T-helper 17 cell (primary cell): ENCODE measurements at places on chromosomes 13 and 19. TPM values are rescaled to one million over a fixed set of nuclear protein-coding genes. Genes with fewer than 3 reads are reported as not detected.

DNA sequence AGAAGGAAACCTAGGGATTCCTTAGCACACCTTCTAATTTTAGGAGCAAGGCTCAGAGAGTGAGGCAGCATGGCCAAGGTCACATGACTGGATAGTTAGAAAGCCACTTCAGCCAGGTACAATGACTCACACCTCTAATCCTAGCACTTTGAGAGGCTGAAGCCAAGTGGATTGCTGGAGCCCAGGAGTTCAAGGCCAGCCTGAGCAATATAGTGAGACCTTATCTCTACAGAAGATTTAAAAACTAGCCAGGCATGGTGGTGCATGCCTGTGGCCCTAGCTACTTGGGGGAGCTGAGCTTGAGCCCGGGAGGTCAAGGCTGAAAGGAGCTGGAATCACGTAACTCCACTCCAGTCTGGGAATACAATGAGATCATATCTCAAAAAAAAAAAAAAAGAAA is 69.2 kb downstream of the TEX26 start:
- no peak for DNase-seq

DNA sequence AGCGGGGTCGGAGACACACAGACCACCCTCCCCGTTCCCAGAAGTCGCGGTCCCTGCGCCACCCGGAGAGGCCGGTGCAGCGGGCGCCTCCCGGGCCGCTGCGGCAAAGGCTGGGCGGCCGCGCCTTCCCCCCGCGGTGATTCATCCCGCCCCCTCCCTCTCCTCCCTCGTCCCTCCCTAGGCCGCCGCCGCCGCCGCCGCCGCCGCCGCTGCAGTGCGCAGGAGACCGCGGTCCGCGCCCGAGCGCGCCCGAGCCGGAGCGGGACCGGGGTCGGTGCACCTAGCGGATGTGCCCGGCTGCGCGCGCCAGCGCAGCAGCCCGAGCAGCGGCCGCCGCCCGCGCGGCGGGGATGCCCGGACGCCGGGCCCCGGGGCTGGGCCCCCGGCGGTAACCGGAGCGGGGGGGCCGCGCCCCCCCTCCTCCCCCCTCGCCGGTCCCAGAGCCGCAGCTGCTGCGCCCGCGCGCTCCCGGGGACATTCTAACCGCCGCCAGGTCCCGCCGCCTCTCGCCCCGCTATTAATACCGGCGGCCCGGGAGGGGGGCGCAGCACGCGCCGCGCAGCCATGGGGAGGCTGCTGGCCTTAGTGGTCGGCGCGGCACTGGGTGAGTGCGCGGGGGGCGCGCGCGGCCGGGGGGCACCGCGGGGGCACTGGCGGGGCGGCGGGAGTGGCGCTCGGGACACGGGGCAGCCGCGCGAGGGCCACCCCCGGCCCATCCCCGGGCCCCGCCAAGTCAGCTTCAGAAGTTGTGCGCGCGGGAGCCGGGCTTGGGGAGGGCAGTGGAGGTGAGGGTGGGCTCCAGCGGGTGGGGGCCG is at the start of gene SCN1B:
TSS of gene SCN1B (plus strand) at position 214 of the 815 bp plus-strand sequence. CDS start at position 565, 351 bp downstream.
- no peak for DNase-seq

The ZSCAN1 gene
- not detected for total RNA-seq

DNA sequence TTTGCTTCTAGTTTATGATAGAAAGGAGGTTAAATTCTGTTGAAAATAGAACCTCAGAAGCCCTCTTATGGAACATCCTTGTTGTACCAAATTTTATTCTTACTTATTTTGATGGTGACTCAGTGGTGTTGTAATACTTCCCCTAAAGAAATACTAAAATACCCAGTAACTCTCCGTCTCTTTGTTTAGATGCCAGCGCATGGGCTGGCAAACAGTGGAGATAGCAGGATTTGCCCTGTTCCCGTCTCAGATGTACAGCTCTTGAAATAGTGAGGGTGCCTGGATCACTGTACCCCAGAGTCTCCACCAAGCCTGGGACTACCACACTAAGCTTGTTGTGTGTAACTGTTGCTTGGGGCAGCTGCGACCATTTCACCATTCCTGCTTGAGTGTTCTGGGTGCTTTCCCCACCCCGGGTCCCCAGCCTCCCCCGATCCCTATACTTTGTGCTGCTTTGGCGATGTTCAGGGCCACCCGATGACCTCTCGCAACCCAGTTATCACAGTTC is 67.0 kb upstream of the TEX29 start:
- DNase-seq = no peak

DNA sequence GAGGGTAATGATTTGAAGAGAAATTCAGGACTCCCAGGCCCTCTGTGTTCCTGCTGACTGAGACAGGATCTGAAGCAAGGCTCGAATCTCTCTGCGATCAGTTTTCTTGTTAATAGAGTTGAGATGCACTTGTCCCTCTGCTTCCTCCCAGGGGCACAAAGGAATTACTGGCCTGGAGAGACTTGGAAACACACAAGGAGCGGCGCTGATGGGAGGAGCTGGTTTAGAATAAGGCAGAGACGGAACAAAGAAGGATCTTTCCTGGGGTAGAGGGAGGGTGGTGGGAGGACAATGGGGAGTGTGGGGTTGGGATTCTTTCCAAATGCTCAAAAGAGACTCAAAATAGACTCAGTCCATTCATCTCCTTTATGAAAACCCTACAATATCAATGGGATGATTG is 719.1 kb downstream of the UQCRFS1 start:
- no peak for DNase-seq

The SHANK1 gene
- not detected for total RNA-seq

- DNase-seq = no peak
These were observed 9.3 kb downstream of the MPND start for GRCh38 chr19:4352701-4353121.

GRCh38 chr13:34086281-34086680 is 268.3 kb downstream of the RFC3 start:
- DNase-seq = no peak

The CGB1 gene
- not detected for total RNA-seq

GRCh38 chr19:3359015-3359918 is 7.1 kb upstream of the NFIC start:
- DNase-seq = peak; percentile 70

The OR10H1 gene
- total RNA-seq = not detected

The ETHE1 gene
- 30.3 TPM for total RNA-seq

DNA sequence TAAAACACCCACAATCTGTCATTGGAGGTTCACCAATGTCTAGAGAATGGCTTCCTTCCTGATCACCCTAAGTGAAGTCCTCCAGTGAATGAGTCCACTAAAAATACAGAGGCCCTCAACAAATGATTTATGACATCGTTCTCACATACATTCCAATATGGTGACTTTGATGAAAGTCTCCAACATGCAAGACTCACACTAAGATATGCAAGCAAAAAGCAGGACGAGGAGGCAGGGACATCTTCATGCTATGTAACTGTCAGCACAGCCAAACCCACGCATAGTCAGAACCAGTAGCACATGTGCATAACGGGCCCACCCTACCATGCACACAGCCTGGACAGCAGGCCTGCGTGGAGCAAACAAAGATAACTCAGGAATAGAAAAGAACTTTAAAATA is 16.6 kb upstream of the LSM14A start:
- DNase-seq = no peak

- no peak for DNase-seq
These were observed 86.5 kb upstream of the UBL3 start for GRCh38 chr13:29936956-29937355.

DNA sequence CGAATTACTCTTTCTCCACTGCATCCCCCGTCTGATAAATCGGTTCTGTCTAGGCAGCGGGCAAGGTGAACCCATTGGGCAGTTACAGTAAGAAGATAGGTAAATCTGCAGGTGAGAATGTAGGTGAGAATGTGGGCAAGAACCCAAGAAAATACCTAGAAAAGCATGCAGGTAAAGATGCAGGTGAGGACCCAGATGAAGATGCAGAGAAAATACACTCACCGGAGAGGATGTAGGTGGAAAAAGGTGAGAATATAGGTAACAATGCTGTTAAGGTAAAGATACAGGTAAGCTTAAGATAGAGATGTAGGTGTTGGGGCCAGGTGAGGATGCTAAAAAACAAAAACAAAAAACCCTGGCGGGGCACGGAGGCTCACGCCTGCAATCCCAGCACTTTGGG is 6.3 kb upstream of the TNFSF14 start:
- DNase-seq = no peak

The TPTE2 gene
- not detected for total RNA-seq

- DNase-seq = no peak
These were observed 50.3 kb upstream of the SIN3B start for GRCh38 chr19:16778796-16779411.
